ENCODE measurements at places on chromosomes 6 and 20. TPM values are rescaled to one million over a fixed set of nuclear protein-coding genes. Genes with fewer than 3 reads are reported as not detected.

The OR2H1 gene
- not detected for polyA plus RNA-seq

The CYP21A2 gene
- 0.20 TPM for polyA plus RNA-seq

The ANGPT4 gene
- polyA plus RNA-seq = not detected

The EDN3 gene
- polyA plus RNA-seq = not detected

The SGK2 gene
- polyA plus RNA-seq = not detected

The THBS2 gene
- 1.9 TPM for polyA plus RNA-seq

The MAP3K7 gene
- 32.1 TPM for polyA plus RNA-seq

The VTA1 gene
- polyA plus RNA-seq = 90.4 TPM

The THEMIS gene
- not detected for polyA plus RNA-seq

The XPO5 gene
- 13.2 TPM for polyA plus RNA-seq

The GLO1 gene
- polyA plus RNA-seq = 81.8 TPM

The SPATS1 gene
- polyA plus RNA-seq = not detected

The PTCRA gene
- not detected for polyA plus RNA-seq

The PRDM13 gene
- not detected for polyA plus RNA-seq

The SPO11 gene
- not detected for polyA plus RNA-seq

The FYN gene
- 61.4 TPM for polyA plus RNA-seq

The C6orf132 gene
- polyA plus RNA-seq = not detected

The LRRC1 gene
- polyA plus RNA-seq = 2.9 TPM

The NKX2-4 gene
- not detected for polyA plus RNA-seq

The RGS17 gene
- polyA plus RNA-seq = 5.8 TPM

The HDGFL1 gene
- not detected for polyA plus RNA-seq

The DLK2 gene
- polyA plus RNA-seq = 15.0 TPM

Measured in Purkinje cell (primary cell).